ENCODE measurements at places on chromosomes 5 and 9.

DNA sequence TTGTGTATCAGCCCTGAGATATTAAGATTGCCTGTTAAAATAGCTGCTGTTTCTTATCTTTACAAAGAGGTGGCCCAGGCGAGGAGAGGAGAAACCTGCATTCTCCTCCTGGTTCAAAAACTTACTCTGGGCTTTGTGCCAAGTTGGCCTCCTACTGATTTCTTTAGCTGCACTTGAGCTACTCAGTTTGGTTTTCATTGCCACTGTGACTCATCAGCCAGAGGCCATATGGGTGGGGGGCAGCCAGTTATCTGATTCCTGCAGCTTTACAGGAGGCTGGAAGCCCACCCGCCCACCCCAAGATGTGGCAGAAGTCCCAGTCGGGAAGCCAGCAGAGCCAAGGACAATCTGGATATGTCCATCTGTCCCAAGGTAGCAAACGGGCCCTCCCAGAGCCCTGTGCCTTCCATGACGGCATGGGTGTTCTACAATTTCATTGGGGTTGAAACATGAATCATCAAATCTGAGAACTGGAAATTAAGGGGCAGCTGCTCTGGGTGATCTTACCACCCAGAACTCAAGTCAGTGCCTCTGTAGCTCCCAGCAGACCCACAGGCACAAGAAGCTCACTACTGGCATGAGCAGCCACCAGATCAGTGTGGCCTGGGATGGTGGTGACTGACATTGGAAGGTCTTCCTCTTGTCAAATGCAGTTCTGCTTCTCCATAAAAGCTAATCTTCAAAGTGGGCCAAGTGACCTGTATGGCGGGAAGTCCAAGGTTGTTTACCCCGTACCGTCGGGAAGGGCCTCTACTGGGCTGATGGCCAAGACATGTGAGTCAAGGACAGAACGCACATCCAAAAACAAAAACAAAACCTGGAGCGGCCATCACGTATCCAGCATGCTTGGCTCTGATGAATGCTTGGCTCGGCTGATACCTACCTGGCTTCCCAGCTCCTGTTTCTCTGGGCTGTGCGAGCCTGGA is 15.6 kb downstream of the FCN2 start:
- DNase-seq: peak; percentile 91

- DNase-seq: peak; percentile 35
Observed at GRCh38 chr9:114387680-114388356, at the start of gene AKNA. AKNA (minus strand) TSS chr9:114387982; CDS start chr9:114381333, 6,649 bp downstream.

DNA sequence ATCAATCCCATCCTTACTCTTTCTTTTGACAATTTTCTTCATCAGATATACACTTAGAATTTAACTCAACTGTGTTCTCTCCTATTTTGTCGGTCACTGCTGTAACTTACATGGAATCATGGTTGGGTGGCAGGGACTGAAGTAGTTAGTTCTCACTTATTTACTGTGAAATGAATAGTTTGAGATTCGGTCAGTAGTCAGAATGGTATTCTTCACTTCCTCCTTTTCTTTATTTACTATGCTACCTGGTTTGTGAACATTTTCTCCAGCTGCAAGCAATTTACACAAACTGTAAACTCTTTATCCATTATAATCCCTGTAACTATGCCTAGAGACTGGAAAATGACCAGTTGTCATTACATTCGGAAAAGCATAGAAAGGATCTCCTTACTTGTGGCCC is 41.5 kb upstream of the GDNF start:
- no peak for DNase-seq

DNA sequence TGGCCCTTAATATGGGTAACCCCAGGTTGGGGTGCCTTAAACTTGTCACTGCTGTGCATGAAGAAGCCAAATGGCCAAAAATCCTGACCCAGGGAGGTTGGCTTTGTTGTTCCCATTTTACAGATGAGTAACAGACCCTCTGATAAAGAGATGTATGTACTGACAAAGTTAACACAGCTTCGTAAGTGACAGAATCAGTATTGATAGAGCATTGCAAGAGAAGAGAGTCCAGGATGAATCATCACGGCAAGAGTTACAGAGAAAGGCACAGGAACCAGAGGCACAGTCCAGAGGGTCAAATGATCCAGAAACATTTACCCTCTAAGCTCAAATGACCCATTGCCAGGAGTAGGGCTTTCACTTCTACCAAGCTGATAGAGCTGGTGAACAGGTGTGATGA is 103.8 kb upstream of the SMC2 start:
- no peak for DNase-seq

DNA sequence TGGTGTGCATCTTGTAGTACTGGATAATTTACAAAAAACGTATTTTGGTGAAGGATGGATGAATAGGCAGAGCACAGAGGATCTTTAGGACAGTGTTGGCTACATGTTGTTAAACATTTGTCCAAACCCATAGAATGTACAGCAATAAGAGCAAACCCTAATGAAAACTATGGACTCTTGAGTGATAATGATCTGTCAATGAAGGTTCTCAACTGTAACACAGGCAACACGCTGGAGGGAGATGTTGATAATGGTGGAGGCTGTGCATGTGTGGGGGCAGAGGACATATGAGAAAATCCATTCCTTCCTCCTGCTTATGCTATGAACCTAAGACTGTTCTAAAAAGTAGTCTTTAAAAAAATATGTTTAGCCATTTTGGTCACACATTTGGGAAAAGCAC is 194.0 kb downstream of the FER start:
- no peak for DNase-seq

- DNase-seq: no peak
Observed at GRCh38 chr9:135302329-135303279, 177.0 kb upstream of the PPP1R26 start.

DNA sequence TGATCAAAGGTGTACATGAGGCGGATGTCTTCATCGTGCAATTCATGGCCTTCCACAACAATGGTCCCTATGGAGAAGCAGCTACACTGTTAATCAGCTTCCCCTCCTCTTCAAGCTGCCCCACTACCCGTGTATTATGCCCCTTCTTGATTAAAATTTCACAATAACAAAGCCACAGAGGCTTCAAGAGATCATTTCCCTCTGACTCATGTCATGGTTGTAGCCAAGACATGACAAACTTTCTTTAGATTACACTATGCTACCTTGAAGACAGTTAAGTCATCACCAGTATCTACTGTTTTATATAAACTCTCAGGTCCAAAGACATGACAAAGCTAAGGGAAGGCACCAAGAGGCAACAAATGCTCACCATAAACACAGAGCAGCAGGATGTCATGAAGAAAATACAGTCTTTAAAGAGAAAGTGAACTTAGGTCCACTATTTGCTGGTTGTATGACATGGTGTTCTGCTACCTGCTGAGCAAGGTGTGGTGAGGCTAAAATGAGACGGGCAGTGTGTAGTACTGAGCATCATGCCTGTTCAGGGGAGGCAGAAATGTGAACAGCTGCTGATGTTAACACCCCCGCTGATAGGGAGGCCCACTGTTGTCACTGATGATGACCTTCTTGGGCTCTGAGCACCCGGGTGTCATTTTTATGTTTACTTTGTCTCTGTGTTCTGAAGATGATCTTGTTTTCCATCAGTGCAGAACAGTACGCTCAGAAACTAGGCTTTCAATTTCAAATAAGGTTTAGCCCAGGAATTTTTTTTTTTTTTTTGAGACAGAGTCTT is 48.3 kb downstream of the IARS1 start:
- DNase-seq: peak; percentile 52

DNA sequence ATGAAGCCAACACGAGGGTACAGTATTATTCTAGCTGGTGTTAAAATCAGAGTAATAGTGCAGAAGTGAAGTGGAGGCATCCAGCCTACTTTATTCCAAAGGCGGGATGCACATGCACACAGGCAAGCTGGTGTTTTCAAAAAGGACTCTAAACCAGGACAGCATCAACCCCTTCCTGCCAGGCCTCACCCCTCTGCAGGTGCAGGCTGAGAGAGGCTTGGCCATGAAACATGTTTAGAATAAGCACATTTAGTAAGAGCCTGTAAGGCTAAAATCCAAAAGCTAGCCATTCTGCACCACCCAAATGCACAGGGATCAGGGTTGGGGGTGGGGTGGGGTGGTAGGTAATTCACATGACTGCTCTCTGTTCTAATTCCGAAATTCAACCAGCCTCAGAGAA is 71.2 kb downstream of the SHC3 start:
- DNase-seq: no peak
